Stimulated activated CD4-positive, alpha-beta T cell treated with anti-CD3 and anti-CD28 coated beads, Interleukin-4, amount 100 ng/mL, for 48 hours (primary cell): ENCODE measurements at places on chromosomes 16 and 17.

DNA sequence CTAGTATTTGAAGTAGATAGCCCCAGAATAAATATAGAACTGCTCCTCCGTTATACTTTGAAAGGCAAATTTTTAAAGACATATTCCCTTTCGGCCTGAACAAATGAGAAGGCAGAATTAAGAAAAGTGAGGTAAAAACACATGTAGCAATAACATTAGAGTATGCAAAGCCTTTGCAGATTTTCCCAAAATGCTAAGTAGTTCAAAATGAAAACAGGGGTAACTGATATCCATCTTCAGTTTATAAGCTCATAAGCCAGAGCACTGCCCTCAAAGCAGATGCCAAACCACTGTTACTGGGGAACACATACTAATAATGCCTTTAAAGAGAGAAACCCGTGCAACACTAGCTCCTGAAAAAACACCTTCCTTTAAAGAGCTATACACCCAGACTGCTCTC lies 51.3 kb upstream of the CLEC18B start:
- DNase-seq = no peak

DNA sequence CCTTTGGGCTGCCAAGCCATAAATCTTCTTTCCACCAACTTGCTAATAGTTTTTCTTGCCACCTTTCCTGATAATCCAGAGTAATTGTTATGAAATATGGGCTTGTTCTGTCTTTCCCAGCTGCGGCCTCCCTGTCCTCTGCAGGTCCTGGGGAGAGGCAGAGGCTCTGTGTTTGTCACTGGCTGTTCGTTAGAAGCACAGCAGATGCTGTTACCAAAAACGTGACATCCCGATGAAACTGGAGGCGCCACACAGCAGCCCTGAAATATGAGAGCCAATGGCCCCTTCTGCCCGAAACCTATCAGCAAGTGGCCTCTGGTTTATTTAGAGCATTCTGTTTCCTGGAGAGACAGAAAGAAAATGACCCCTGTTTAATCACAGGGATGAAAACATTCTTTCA lies 115.1 kb upstream of the ANKFN1 start:
- DNase-seq = no peak

- DNase-seq = no peak
These were observed 13.3 kb upstream of the RBBP6 start for GRCh38 chr16:24525970-24526559.

DNA sequence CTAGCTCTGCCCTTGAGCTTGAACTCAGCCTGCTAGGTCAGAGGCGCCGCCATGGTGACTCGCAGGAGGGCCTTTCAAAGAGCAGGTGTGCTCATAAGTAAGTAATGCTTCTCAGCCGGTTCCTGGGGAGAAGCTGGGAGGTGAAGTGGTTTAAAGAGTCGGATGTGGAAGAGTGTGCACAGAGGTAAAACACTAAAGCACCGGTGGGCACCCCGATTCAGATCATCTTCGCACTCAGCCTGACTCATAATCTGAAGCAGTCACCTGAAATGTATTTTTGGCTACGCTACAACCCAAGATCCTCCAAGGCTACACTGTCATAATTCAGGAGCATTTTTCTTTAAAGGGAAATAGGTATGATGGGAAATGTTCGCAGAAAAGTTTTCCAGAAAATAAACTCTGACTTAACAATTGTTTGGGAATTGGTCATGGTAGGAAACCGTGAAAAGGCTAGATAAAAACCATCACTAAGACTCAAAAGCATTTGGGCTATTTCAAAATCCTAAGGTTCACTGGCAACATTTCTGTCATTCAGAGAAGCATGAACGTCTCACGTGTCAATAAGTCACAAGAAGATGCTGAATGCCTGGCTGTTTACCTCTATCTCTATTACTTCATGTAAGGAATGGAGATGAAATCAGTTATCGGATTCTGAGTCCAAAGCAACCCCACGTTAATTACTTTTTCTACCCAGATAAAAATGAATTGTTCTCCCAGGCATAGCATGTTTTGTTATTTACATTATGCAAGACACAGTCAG lies 17.8 kb downstream of the CDH8 start:
- DNase-seq = no peak

DNA sequence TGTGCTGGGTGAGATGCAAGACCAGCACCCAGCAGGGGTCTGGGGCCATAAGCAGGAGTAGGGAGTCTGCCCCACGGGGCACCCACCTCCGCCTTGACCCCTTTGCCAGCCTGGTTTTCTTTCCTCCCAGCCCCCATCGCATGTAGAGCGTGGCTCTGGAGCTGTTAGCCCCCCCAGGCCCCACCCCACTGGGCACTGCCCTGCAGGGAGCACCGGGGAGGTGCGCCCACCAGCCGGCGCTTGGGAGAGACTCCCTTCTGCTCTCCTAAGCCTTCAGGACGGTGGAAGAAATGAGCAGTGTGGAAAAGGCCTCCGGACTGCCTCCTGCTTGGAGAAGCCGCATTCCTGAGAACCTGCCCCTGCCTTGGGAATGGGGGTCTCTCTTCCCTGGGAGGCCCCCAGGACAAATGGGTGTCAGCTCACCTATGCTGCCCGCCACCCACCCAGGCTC lies 186.2 kb downstream of the IRF8 start:
- no peak for DNase-seq

DNA sequence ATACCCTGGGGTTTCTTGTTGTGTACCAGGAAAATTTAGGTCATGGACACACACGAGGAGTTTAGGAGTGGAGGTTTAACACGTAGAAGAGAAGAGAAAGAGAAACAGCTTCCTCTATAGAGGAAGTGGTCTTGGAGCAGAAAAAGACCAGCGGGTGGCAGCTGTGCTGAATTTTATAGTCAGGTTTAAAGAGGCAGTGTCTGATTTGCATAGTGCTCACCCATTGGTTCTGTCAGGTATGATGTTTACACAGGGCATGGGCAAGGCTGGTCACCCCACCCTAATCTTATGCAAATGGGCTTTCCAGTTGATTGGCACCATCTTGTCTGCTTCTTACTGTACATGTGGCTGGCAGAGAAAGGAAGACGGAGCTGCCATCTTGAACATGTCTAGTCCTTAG lies 309.0 kb downstream of the CDH13 start:
- DNase-seq = no peak
